Activated gamma-delta T cell (primary cell): ENCODE measurements at places on chromosomes 2 and 18.

GRCh38 chr2:125656190-125656589 is 999.8 kb upstream of the GYPC start:
- no peak for DNase-seq

GRCh38 chr2:112869258-112869842 is 32.8 kb upstream of the IL1B start:
- no peak for DNase-seq

GRCh38 chr18:79395761-79396404 is at the start of gene NFATC1:
Gene NFATC1, plus strand, starts transcription at chr18:79395930. Its CDS starts 295 bp downstream, at chr18:79396225.
- DNase-seq, result peak; percentile 65

- no peak for DNase-seq
Observed at GRCh38 chr2:204933735-204934374, 388.6 kb downstream of the PARD3B start.

DNA sequence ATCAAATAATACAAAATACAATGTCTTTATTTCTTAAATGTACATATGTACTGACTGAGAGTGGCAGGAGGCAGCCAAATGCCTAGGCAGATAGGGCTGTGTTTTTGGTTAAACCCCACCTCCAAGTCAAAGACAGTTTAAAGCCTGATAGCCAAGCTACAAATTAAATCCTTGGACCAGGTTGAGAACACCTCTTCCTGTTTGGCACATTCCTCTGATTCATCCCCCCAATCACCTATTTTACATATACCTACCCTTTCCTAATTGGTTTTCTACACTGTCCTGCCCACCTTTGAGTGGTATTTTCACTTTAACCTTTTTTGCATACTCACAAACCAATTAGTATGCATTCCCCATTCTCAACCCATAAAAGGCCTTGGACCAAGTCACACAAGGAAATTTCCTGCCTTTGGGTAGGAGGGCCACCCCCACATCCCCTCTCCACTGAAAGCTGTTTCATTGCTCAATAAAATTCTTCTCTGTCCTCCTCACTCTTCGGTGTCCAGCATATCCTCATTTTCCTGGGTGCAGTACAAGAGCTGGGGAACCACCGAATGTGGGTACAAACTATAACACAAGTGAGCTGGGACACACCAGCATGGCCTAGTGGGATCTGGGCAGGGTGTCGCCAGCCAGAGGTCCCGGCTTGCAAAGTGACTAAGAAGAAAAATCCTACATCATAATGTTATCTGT is 149.1 kb downstream of the UBE2E3 start:
- DNase-seq, result no peak

GRCh38 chr2:213455316-213456008 is 171.2 kb downstream of the SPAG16 start:
- DNase-seq, result no peak

- no peak for DNase-seq
Observed at GRCh38 chr2:29066271-29066860, 8.0 kb downstream of the PCARE start.

DNA sequence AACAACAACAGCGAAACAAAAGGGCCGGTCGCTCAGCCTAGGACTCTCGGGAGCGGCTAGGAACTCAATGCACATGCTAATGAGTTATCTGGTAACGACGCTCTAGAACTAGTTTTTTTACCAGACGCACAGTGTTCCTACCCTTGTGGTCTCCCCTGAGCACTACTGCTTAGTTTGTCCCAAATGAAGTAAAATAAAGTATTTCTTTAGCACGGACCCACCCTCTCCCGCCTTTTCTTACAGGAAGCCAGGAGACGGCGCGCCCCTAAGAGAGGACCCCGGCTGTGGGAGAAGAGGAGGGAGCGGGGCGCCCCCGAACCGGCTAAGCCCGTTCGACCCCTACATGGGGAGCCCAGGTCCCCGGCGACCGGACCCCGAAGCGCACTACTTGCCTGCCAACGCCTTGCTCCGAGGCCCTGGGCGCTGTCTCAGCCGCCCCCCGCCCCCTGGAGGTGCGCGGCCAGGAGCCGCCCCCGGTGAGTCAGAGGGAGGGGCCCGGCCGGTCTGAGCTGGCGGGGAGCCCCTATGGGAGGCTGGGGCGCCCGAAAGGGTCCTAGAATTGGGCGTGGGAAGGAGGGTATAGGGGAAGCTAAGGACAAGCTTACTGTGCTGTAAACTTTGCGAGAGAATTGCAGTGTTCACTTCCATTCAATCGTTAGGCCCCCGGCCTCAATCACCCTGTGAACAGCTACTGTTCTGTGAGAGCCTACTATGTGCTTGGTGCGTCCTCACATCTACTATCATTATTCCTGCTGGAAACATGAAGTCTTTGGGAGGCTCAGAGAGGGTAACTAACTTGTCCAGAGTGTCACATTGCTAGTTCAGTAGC is 3.6 kb upstream of the CAPG start:
- peak; percentile 16 for DNase-seq

GRCh38 chr2:172888714-172889669 is 153.3 kb downstream of the RAPGEF4 start:
- no peak for DNase-seq

DNA sequence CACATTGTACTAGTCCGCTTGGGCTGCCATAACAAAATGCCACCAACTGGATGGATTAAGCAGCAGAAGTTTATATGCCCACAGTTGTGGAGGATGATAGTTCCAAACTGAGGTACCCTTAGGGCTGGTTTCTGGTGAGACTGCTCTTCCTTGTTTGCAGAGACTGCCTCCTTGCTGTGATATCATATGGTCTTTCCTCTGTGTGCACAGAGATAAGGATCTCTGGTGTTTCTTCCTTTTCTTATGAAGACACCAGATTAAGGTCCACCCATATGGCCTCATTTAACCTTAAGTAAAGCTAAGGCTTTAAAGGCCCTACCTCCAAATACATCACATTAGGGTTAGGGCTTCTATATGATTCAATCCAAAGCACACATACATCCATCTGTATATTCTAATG is 738.2 kb upstream of the GCFC2 start:
- no peak for DNase-seq

GRCh38 chr2:127740665-127741288 is 39.5 kb downstream of the SFT2D3 start:
- DNase-seq, result no peak
